ENCODE measurements at places on chromosomes 3 and 15.

DNA sequence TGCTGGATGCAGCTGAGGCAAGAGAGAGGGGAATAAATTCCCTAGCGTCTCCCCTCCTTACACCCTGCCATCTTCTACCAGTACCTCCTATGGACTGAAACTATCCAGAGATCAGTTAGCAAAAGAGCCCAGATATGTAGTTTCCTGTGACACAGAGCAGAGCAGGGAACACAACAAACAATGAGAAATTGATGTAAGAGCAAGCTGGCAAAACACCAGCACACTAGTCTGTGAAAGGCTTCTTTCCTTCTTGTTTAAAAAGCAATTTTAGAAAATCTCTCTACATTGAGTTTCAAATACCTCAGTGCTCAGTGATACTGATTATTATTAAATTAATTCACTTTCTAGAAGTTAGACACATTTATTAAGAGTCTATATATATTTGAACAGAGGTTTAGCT is 215.6 kb upstream of the AZI2 start:
- DNase-seq, result no peak

- no peak for DNase-seq
These were observed 519.1 kb downstream of the FOXP1 start for GRCh38 chr3:71064291-71064955.

GRCh38 chr15:42444415-42445063 is 46.4 kb downstream of the ZNF106 start:
- no peak for DNase-seq

DNA sequence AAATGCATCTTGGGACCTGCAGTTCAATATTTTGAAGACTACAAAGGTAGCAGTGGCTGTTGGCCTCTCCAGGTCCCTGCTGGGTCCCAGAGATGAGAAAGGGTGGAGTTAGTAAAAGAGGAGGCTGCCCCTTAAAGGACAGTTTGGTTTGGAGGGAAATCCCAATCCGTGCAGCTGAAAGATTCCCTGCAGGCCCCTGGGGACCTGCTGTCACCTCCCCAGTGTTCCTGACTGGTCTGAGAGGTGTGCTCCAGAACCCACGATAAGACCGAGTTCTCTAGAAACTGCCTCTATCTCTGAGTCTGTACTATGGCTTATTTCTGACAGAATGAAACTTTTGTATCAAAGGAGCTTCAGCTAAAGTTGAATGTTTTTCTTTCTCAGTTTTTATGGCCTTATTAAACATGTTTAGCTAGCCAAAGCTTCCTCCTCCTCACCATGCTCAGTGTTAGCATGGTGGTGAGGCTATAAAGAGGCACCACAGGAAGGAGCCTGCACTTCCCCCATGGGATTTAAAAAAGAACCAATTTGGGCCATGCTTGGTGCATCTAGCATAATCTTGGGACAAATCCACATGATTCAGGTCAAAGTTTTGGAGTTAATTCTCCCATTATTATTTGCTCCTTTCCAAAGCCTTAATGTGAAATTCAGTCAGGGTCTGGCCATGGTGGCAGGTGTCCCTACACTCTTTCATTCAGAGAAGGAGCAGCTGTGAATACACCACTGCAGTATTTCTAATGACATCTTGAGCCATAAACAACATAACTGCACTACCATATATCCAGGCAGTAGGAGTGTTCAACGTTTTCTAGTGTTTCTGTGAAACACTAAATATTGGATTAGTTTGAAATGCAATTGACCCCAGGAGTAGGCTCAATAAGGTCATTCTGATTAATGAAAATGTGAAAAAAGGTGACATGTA is 74.4 kb downstream of the ATP1B3 start:
- no peak for DNase-seq

DNA sequence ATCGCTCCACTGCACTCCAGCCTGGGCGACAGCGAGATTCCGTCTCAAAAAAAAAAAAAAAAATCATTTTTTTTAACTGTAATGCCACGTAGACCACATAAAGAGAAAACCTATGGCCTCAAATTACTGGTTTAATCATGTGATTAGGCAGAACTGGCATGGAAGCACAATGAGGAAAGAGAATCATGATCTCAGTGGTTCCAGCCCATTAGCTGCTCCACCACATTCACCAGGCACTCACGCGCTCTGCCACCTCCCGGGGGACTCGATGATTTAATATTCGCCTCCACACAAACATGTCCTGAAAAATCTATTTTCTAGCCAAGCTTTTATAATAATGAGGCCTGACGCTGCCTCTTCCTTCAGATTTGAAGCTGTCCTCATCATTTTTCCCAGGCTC is 204.7 kb downstream of the TBL1XR1 start:
- no peak for DNase-seq

DNA sequence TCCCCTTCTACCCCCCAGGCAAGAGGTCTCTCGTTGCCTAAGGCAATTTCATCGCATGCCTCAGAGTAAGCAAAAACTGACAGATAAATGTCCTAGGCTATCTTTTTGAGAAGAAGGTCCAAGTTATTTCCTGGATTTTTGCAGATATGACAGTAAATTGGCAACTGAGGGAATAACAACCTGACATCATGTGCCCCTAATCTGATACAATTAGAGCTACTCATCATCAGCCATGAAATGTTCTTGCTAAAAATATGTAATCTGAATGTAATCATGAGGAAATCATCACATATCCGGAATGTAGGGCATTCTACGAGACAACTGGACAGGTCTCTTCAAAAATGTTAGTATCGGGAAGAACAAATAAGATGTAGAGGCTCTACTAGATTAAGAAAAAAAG is 44.1 kb downstream of the TNIK start:
- DNase-seq, result peak; percentile 31

GRCh38 chr15:91867581-91868026 is 14.1 kb downstream of the SLCO3A1 start:
- peak; percentile 67 for DNase-seq

- DNase-seq, result peak; percentile 68
These were observed 24.4 kb downstream of the NR2F2 start for GRCh38 chr15:96354731-96355567.

DNA sequence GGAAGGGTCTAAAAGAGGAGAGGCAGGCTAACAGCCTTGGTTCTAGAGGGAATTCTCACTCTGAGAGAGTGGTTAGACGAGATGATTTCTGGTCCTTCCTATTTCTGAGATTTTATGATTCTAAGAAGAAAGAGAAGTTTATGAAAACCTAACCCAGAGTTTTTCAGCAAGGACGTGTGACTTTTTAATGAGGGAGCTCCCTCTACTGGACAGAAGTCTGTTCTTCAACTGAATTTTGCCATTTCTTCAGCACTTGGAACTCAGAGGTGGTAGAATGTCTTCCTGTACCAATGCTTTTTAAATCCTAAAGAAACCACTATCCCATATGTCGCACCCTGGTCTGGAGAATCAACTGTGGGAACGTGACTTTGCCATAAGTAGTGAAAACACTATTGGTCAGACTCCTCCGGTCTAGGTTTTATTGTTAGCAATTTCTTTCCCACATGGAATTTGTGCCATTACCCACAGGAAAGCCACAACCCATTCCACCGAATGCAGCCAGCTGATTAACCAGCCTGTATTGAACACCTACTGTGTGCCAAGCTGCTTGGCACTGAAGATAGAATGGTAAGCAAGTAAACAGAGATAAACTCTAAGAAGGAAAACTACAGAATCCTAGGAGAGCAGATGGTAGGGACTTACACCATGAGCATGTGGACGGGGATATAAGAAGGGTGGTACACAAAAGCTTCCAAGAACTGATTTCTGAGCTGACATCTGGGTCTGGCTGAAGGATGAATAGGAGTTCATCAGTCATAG is 199.5 kb upstream of the LMCD1 start:
- peak; percentile 43 for DNase-seq

DNA sequence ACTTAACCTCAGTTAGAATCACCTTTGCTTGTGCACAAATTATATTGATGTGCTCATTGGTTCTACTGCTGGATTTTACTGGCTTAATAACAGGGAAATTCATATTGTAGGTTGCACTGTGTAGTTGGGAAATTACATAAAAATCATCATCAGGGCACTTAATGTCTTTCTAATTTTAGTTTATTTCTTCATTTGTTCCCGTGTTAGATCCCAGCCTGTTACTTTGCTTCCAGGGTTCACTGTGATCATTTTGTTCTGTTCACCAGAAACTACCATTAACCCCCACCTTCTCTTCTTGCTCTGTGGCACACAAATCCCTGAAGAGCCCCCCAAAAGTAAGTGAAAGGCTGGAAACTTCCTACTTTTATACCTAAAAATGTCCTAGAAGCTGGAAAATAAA is 80.4 kb downstream of the RARB start:
- DNase-seq, result peak; percentile 2

GRCh38 chr3:125433611-125434041 is 58.5 kb upstream of the ZNF148 start:
- no peak for DNase-seq

DNA sequence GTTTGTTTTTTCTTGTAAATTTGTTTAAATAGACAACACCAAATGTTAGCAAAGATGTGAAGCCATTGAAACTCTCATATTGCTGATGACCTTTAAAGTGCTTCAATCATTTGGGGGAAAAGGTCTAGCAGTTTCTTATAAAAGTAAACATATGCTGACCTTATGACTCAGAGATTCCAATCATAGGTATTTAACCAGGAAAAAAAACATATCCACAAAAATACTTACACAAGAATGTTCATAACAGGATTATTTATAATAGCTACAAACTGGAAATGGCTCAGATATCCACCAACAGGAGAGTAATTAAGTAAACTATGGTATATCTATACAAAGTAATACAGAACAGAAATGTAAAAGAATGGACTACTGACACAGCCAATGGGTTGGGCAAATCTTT is 27.1 kb upstream of the RORA start:
- no peak for DNase-seq

- no peak for DNase-seq
These were observed 462.9 kb upstream of the PROK2 start for GRCh38 chr3:72247645-72248388.

DNA sequence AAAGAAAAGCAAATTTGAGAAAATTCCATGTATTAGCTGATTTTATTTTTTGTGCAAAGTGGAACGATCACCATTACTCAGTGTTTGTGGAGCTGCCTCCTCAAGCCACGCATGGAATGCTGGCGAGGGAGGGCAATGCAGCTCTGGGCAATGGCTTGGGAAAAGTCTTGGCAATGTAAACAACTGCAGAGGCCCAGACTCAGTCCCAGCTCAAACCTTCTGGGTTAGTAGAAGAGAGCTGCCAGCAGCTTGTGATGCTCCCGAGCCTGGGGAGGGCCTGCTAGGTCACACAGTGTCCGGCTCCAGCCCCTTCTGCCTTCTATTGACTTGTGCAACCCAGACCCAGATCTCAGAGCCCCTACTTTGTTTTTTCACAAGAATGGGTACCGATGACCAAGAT is 4.3 kb downstream of the EPHB1 start:
- no peak for DNase-seq

- no peak for DNase-seq
These were observed 2.5 kb downstream of the AMOTL2 start for GRCh38 chr3:134371542-134372324.

GRCh38 chr3:27927882-27928281 is 205.8 kb upstream of the EOMES start:
- DNase-seq, result no peak

GRCh38 chr3:44913868-44914468 is 39.6 kb downstream of the TGM4 start:
- peak; percentile 63 for DNase-seq

GRCh38 chr15:62369454-62369853 is 204.4 kb upstream of the C2CD4B start:
- no peak for DNase-seq

GRCh38 chr3:8632402-8633237 is 12.0 kb downstream of the SSUH2 start:
- no peak for DNase-seq

GRCh38 chr3:114404590-114404989 is 110.8 kb downstream of the TIGIT start:
- DNase-seq, result peak; percentile 36

DNA sequence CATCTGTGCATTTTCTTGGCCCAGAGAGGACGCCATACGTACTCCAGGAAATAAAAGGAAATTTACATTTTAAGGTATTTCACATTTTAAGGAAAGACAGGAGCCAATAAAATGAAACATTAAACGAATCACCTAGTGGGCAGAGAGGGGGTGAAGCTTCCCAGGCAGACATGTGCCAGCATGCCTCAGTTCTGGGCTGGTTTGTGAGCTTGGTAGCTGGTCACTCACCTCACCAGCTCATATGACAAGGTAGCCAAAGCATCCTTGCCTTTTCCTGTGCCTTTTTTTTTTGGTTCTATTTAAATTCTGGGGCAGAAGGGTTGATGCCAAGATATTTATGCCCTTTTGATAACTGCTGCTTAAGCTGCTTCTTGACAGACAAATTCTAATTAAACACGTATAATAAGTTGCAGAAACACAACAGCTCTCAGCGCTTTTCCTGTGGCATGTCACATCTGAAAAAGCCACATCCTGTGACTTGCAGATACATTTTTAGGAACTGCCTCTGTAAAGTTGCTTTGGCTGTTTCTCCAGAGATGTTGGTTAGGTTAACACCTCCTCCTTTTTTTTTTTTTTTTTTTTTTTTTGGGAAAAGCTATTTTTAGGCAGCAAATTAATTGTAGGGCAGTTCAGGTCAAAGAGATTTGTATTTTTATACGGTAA is 218.6 kb downstream of the PDCD6IP start:
- DNase-seq, result no peak

GRCh38 chr3:98890181-98890835 is 11.2 kb downstream of the DCBLD2 start:
- DNase-seq, result no peak

GRCh38 chr3:145698749-145699148 is 462.2 kb downstream of the PLOD2 start:
- DNase-seq, result no peak

DNA sequence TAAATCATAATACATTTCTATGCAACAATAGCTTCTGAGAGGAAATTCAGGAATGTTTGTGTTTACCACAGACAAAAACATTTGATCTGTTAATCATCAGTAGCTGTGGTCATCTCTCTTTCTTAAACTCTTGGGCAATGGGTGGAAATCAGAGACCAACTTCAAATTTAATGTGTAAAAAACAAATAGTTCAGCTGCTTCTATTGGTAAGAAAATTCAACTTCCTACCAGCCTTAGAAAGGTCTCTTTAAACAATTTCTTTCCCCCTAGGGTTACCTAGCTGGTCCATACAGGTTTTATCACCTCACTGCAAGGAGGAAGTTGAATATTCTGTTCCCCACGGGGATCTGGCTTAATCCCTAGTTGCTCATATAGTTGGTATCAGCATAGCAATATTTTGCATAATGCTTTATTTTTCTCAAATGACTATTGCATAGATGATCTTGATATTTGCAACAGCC is 20.3 kb upstream of the PPP4R2 start:
- DNase-seq, result no peak

GRCh38 chr3:152564459-152564858 is 270.5 kb upstream of the P2RY1 start:
- DNase-seq, result no peak

GRCh38 chr3:16229681-16230080 is 35.1 kb downstream of the DPH3 start:
- no peak for DNase-seq

DNA sequence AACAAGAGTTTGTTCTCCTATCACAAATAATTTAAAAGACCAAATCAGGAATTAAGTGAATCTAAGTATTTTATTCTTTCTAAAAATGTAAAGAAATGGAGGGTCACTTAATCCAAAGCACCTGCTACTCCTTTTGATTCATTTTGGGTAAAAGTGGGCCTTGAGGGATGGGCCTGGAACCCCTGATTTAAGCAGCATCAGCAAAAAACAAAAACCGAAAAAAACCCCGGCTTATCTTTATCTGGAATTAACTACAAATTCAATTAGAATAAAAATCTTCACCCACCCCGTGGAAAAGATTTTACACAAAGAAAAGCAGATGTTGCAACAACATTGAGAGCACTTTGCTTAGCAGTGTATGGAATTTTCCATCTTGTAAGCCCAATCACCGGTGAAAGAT is 1018.2 kb downstream of the MCTP2 start:
- DNase-seq, result no peak

All from kidney capillary endothelial cell (primary cell).